Activated CD8-positive, alpha-beta memory T cell treated with anti-CD3 and anti-CD28 coated beads for 4 hours (primary cell): ENCODE measurements at places on chromosomes 16 and 17.

DNA sequence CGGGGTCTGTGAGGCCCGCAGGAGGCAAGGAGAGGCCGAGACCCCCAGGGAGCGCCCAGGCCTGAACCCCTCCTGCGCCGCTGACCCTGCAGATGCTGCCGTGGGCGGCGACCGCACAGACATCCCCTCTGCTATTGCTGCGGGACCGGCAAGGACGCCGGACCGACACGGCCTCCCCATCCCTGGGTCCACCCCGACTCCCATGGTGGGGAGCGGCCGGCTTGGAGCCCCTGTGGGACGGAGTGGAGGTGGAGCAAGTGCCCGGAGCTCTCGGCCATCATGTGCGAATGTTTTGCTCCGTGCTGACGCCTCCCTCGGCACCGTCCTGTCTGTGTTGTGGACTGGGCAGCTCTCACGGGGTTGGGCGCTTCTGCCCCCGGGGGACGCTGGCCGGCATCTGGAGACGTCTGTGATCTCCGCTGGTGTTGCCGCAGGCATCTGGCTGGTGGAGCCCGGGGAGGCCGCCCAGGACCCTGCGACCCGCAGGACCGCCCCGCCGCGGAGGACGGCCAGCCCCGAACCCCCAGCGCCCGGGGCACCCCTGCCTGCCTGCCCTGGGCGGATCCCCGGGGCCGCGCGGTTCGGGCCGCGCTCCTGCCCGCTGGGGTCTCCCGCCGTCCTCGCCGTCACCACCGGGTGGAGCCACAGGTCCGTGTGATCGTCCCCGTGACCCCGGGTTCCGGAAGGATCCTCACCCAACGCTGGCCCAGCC, 12.8 kb upstream of the GNG13 start:
- DNase-seq, result no peak

DNA sequence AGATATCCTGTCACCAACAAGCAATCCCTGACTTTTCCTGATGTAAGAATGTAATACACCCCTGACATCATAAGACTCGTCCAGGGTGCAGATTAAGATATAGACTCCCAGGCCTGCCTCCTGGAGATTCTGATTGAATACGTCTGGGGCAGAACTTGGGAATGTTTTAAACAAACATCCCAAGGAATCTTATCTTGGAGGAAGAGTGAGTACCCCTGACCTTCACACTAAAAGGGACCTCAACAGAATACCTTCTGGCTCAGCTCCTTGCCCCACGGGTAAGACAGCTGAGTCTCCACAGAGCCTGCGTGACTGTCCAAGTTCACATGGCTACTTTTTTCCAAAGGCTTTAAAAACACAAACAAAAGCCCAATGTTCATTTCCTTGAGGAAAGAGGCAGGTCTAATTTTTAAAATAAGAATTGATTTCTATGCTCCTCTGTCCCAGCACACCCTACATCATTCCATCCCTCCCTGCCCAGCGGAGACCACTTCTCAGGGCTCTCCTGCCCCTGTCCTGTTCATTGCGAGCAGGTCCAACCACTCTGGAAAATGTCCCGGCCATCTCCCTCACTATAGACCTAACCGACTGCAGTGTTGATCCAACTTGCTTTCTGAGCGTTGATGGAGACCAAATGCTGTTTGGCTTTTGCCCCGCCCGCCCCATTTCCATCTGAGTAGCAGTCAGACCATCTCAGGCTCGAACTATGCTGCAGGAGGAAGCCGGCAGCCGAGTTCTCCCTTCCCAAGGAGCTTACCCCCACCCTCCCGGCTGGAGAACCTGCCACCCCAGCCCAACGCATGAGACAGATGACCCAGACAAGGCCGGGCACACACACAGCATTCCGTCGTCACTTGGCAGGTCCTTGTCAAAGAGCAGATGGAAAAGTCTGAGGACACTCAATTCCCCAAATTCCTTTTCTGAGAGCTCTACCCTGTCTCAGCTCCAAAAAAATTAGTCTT, 44.1 kb upstream of the MYH10 start:
- DNase-seq, result no peak

DNA sequence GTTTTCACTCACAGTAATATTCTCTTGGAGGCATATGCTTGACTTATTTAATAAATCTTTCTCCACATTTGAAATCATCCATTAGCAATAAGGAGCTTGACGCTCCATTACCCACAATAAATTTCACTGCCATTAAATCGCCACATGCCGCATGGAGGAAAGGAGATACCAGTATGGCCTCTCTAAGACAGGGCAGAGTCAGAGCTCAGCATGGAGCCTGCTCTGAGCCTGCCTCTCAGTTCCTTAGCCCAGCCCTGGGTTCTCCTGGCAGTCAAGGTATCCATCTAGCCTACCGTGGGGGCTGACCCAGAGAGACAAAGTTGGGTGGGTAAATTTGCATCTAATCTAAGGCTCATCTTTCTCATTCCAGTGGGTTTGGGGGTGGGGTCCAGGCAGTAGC, 80.3 kb upstream of the CES5A start:
- no peak for DNase-seq

DNA sequence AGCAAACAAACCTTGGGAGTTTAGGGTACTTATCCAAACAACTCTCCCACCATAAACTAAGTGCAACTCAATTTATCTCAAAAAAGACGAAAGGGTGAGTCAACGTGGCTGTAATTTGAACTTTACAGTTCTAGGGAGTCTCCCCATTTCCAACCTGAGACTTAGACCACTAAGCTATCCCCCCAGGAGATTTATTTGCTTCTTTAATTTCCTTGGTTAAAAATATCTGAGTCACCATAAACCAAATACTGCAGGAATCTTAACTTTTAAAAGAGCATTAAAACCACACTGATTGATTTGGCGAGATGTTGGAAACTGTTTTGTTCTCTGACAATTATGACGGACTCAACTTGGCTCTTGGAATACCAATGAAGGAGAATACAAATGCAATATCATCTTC, 299.3 kb upstream of the SOX9 start:
- no peak for DNase-seq

GRCh38 chr17:39651923-39652586, 13.1 kb upstream of the TCAP start:
- DNase-seq, result no peak

- no peak for DNase-seq
Measured at GRCh38 chr16:89020925-89021595, 44.1 kb upstream of the CBFA2T3 start.

DNA sequence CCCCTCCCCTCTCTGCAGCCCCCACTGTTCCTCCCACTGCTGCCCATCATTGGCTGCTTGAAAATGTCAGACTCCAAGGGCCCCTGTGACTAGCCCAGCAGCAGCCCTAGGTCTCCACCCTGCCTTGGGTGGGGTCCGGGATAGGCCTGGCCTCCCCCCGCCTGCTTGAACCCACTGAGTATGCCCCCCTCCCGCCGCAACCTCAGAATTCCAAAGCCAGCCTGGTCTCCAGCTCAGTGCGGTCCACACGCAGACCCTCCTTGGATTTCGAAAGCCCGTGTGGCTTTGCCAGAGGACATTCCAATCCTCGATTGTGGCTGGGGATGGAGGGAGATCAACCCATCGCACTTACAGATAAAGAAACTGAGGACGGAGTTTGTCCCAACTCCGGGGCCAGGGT, 6.4 kb downstream of the DPEP1 start:
- no peak for DNase-seq

DNA sequence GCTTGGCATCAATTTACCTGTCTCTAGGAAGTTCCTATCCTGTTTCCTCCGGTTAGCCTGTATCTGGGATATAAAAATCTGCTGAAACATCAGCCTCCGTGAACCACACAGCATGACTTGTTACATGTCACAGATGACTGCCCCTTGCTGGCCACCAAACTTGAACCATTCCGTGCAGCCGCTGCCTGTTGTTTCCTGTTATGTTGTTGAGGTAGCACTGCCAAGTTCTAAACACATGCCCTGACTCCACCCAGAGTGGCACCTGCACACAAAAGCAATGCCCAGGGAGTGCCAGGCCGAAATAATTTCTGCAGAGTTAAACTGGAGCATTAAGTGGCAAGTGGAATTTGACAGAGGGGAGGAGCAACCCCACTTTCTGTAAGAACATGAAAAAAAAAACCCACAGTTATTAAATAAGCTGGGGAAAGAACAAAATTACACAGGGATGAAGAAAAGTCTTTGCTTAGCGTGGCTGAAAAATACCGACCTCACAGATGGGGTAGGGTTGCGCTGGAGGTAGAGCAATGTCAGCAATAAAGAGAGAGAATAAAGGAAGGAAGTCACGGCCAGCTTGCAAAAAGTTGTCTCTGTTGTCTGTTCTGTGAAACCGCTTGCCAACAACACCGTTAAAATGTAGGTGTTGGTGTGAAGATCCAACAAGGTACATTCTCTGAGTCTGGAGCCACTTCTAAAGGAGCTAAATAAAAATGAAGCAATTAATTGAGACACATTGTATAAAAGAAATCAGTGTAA, 174.6 kb upstream of the CDH13 start:
- no peak for DNase-seq

GRCh38 chr17:65008882-65009281, 47.7 kb downstream of the GNA13 start:
- DNase-seq, result no peak
